ENCODE measurements at places on chromosomes 5 and 9. TPM values are rescaled to one million over a fixed set of nuclear protein-coding genes. Genes with fewer than 3 reads are reported as not detected.

SLC36A2 gene
- total RNA-seq, result not detected

RCL1 gene
- total RNA-seq, result 12.9 TPM

SLC25A2 gene
- 1.0 TPM for total RNA-seq

VLDLR gene
- 26.2 TPM for total RNA-seq

DNA sequence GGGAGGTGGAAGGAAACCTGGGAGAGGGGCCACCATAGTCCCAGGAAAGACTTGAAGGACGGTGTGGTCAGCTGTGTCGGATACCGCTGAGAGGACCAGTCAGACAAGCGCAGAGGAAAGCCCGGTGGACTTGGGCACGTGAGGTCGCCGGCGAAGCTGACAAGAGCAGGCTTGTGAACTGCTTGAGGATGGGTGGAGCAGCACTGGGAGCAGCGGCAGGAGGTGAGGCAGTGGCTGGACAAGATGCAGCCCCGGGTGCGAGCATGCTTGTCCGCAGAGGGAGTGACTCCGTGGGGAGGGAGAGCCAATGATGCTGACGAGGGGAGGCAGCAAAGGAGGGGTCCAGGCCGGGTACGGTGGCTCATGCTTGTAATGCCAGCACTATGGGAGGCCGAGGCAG, 18.3 kb upstream of the CD74 start:
- DNase-seq, result no peak

GRCh38 chr9:137760426-137760825, 117.2 kb upstream of the CACNA1B start:
- DNase-seq, result no peak

DNA sequence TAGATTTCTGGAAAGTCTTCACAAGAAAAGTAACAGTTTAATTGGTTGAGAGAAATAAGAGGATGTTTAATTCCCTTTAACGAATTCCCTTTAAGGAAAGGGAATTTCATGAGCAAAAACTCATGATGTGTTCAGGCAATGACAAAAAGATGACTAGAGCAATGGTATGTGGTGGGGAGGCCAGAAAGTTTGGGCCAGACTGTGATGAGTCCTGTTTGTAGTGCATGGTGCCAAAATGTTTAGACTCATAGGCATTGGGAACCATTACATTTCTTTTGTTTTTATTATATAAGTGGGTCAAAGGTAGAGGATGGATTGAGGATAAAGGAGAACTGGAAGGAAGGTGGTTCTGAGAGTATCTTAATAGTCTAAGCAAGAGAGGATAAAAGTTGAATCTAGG, 10.9 kb downstream of the CNTRL start:
- no peak for DNase-seq

- peak; percentile 60 for DNase-seq
Observed at GRCh38 chr9:3942361-3942760, 357.5 kb downstream of the GLIS3 start.

Measured in renal cortical epithelial cell (primary cell).